T1000 (cell line): ENCODE measurements at places on chromosomes 3 and 15.

GRCh38 chr15:63600001-63600615, 2.9 kb downstream of the FBXL22 start:
- no peak for DNase-seq

DNA sequence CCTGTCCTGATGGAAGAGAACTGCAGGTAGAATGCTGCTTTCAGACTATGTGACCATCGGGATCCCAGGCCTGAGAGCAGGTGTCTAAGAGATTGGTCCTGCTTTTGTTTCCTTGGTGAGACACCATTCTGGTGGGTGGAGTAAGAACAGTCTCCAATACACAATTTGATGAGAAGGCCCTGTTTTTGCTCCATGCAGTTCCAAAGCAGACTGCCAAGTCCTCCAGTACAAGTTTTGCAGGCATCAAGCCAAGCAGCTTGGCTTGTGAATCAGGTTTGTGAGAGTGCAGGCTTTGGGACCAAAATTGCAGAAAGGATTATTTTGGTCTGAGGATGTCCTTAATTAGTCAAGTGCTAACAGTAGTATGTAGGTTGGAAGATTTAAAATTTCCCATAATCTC, 381.6 kb downstream of the FOXP1 start:
- DNase-seq: no peak

DNA sequence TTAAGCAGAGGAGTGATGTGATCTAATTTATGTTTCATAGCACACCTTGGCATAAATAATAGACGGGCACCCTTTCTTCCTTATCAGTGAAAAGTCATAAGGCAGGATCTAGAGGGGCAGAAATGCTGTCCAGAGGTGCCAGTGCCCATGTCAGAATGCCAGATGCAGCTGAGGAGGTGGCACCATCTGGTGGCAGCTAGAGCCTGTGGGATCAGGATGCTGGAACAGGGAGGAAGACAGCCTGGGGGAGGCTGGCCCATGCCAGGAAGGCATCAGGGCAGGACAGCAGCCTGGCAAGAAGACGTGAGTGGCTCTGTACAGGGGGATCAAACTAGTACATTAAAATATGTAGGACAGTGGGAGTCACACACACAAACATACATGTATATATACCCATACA, 16.5 kb downstream of the MYH15 start:
- no peak for DNase-seq

DNA sequence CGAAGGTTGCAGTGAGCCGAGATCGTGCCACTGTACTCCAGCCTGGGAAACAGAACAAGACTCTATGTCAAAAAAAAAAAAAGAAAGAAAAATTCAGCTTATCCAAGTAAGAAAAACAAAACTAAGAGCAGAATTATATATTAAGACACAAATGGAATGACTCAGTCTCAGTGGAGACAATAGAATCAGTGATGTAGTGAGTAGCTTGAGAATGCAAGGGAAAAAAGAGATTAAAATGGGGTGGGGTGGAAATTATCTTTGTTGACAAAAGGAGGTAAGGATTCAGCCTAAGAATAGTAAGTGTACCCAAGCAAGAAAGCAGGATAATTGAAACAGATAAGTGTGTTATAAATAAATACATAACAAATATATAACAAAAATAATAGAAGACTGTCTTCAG, 70.7 kb downstream of the BLM start:
- DNase-seq: no peak

DNA sequence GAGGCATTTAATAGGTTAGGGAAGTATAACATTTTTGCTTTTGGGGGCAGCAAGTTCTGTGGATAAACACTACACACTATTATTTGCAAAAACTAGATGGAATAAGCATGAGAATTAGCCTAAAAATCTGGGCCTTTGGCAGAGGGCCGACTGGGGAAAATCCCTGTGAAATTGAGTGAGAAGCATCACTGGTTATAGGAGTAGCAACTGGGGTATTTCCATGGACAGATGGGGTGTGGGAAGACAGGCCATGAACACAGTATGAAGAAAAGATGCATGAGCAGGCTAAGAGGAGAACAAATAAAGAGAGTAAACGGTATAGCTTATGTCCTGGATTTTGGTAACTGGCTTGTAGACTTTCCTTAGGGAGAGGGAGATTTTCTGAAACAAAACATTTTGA, 32.9 kb upstream of the CSPG5 start:
- no peak for DNase-seq

DNA sequence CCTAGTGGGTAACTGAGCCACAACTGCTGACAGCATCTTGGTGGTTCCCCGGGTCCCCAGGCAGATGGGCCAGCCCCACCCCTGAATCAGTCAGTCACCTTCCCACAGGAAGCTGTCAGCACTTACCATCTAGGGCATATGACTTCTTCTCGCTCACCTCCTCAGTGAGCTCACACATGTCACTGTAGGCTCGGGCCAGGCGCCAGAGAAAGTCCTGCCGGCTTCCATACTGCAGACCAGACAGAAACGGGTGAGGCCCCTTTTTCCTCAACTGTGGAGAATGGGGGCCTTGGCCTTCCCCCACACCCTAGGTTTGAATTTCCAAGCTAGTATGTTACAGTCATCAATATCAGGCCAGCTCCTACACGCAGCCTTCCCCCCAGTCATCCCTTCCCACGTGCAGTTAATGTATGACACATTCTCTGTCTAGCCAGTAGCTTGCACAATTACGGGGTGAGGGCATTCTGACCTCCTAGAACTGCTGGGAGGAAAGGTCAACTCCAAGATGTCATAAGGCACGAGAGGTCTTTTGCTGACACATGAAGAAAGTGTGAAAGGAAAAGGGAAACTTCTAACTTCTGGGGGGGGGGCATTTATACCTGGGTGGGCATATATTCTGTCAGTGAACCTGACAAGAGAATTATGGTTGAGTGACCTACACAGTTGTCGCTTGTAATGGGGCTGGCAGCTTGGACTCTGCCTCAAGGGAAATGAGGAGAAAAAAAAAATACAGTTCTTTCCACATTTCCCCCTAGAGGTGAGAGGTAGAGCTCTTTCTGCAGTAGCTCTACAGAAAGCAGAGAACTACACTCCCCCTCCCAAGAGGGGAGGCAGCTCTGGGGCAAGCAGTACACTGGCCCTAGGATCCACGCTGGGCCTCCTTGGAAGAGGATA, 10.9 kb downstream of the RMDN3 start:
- DNase-seq: no peak

DNA sequence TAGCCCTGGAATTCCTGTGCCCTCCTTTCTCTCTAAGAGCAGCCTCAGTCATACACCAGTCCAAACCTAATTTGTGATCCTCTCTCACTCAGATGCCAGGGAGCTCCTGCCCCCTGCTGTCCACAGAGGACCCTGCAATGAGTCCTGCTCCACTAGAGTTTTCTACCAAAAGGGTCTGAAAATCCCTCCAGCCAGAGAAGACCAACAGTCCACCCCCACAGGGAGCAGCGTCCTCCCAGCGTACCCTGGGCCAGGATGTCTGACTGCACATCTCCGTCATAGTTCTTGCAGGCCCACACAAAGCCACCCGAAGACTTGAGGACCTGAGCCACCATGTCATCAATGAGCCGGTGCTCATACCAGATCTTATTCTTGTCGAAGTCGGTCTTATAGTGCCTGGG, 15.4 kb downstream of the IDH2 start:
- DNase-seq: no peak

DNA sequence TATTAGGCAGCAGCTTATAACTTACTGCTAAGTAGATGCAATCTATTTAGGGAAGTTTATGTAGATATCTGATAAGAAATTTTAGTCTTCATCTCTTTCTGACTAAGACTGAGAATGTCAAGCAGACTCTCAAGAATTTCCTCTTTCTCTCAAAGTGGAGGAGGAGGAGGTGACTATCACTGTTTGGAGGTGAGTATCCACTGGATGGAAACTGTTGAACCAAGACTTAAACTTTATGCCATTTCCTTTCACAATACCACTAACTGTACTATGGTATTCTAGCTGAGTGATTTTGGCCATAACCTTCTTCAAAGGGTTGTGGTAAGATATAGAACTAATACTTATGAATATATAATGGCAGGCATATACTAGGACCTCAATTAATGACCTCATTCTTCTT, 64.6 kb downstream of the TPRG1 start:
- no peak for DNase-seq

DNA sequence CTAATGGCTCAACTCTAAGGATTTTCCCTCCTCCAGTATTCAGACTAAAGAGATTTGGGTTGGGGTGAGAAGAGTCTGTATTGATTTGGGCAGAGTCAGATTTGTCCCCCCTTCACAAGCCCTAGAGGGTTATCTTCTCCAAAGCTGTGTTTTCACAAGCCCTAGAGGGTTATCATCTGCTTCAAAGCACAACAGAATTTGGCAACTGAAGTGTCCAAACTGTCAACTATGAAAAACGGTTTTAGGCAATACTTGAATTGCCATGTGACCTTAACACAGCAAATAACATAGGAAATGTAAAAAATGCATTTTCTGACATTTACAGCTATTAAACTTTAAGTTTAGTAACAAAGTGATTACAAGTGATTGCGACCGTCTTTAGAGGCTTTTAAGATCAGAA, 119.9 kb downstream of the IMPG2 start:
- no peak for DNase-seq

- DNase-seq: no peak
These were observed 57.8 kb downstream of the IFT57 start for GRCh38 chr3:108164391-108164790.

DNA sequence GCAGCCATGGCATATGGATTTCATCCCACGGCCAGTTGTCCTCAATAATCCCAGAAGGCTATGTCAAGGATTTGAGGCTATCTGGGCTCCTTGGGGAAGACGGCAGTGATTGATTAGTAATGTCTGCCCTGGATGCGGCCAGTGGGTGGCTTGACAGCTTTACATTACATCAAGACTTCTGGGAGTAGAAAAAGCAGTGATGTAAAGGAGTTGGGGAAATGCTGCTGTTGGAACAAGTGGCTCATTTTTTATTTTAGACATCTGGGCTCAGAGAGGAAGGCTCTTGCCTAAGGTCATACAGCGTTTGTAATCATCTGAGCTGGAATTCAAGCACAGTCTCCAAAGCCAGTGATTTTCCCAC, 94.1 kb downstream of the FLNB start:
- no peak for DNase-seq

- no peak for DNase-seq
These were observed 17.6 kb downstream of the CYFIP1 start for GRCh38 chr15:22962611-22963010.

GRCh38 chr3:148128136-148128535, 569.6 kb upstream of the AGTR1 start:
- no peak for DNase-seq

DNA sequence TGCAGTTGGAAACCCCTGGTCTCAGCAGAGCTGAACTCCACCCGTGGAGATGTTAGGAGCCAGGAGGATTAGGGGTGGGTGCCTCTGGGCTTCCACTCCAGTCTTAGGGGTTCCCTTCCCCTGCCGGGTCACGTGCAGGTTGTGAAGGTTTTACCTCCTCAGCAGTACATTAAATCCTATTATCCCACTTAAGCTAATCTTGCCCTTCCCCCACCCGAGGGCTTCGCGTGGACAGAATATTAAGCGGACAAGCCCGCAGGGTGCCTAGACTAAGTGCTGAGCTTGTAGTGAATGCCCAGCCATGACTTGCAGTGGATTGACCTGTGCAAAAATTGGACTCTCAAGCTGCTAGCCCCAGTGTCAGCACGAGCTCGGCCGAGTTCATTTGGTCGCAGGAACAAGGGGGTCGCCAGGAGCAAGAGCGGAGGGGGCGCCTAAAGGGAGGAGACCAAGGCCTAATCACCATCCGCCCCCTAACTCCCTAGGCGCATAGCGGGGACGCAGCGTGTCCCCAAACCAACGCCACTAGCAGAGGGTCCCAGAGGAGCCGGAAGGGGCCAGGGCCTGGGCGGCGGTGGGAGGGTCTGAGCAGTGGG, 498 bp upstream of the SEMA4B start:
- DNase-seq: no peak

DNA sequence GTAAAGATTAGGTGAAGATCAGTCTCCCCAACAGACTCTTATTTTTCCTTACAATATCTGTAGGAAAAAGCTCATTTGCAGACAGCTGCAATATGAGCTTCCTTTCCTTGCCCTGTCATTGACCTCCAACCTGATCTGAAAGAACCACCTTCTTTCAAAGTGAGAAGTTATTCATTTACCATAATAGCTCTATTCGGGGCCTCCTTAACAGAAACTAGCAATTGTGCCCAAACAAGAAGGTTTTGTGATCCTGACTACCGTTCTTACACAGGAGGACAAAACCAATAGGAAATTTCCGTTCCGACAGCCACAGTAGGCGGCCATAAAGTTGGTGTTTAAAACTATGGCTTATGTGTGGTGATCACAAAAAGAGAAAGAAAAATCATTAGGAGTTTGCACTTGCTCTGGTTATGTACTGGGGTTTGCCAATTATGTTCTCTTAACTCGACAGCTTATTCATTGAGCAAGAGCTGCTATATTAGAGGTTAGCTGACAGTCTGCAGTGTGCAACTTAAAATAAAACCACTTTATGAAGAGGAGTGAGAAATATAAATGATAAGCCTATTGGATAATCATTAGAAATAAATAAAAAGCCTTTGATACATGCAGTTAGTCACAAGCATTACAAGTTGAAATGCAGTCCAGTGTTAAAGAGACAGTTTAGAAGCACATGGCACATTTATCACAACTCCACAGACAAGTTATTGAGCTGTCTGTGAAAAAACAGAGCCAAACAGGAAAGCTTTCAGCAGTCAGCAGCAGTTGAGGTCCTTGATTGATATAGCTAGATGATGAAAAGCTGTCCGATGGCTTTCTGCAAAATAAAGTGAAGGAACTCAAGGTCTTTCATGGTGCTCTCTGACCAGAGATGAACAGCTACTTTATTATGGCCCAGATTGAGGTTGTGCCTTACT, 199.8 kb downstream of the WDR72 start:
- no peak for DNase-seq

DNA sequence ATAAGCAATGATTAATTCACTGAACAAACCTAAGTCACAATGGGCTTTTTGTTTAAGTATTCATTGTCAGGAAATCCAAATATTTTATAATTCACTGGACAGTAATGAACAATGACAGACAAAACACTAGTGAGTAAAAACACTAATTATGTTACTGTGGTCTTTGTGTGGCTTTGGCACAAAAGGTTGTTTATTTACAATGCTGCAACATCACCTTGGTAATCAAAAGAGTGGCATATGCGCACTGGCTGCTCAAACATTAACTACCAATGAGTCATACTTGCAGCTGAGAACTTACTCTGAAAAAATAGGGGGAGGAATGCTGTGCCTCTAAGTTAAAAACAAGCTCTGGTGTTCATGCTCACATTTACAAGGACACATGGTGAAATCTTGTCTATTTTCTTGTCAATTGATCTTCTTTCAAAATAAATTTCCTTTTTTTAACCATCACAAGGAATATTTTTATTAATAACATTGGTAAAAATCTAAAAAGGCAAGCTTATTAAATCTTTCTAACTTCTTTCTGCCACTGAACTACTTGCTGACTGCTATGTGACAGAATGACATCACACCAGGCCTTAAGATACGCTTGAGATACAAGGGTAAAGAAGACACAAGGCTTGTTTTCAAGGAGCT, 85.2 kb upstream of the PPIB start:
- no peak for DNase-seq

- DNase-seq: no peak
These were observed 4.2 kb downstream of the RAP2B start for GRCh38 chr3:153166206-153166605.
